ENCODE measurements at places on chromosomes 16 and 17. TPM values are rescaled to one million over a fixed set of nuclear protein-coding genes. Genes with fewer than 3 reads are reported as not detected.

Gene ALOX12B
- total RNA-seq, result 1.8 TPM

Gene CUEDC1
- 49.2 TPM for total RNA-seq

Gene METTL23
- total RNA-seq, result 66.9 TPM

Gene MYH11
- 0.04 TPM for total RNA-seq

Gene SMPD3
- 0.09 TPM for total RNA-seq
